ENCODE measurements at places on chromosomes 4 and X.
A peak's percentile ranks its signal among the peaks of the same experiment; 100 is the strongest.

- DNase-seq: no peak
These were observed 220.7 kb upstream of the GPC4 start for GRCh38 chrX:133636009-133636408.

DNA sequence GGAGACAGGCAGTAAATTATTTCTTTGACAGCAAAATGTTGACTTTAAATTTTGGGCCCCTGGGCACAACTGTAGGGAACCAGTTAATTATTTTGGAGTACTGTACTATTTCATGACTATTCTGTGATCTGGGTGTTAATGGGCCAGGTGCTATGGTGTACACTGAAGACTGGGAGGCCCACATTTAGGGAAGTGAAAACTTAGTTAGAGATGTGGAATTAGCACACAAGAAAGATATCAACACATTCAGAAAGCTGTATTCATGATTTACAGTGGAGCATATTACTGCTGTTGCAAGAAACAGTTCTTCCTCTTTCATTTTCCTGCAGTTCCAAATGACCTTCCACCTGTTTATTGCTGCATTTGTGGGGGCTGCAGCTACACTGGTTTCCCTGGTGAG is 12.4 kb downstream of the PLP1 start:
- no peak for DNase-seq

DNA sequence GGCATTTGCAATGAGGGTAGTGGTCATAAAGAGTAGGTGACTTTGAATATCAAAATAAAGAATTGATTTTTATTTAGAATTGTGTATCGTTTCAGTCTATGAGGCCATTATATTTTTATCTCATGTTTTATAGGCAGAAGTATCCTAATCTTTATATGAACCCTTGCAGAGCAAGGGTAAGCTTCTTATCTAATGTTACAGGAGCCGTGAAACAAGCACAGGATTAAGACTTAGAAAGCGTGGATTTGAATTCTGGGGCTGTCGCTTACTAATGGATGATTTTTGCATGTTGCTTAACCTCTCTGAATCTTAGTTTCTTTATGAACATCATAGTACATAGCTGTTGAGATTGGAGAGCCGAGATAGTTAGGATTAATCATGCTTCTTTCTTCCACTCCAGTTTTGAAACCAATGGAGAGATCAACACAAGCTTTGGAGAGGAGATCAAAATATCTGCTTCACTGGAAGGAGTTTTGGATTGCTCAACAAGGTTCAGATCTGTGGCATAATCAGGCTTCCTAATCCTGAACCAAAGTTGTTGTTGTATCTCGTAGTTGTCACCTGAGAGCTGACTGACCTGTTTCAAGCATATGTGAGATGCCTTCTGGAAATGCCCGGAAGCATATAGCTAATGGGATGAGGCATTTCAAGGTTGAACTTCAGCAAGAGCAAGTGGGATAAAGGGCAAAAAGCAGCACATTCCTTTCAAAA is 166.9 kb upstream of the GK2 start:
- DNase-seq: no peak

DNA sequence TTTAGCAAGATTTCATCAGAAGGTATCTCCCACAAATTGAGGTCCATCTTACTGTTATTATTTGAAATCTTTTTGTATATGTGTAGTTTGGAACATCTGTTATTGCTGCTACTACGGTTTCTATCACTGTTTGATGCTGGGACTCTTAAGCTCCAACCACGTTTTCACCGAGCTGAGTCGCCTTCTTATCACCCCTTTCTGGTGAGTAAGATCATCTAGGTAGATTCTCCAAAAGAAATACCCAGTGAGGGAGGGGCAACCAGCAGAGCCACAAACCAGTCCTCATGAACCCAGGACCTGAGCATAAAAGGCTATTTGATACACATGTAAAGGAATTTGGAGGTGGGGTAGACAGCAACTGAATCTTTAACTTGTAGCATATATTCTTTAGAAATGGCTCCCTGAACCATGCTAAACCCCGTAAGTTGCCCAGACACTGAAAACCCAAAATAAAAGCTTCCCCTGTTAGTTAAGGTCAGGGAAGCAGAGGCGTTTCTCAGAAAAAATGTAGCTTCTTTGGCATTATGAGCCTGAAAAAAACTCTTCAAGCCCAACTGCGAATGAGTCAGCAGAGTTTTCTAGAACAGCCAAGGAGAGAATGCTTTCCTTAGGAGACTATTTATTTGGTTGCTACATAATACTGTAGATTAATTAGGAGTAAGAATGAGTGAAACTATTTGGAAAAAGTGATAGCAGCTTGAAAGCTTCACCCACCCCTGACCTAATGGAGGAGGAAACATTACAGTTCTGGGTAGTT is 53.8 kb upstream of the ATXN3L start:
- DNase-seq: no peak

DNA sequence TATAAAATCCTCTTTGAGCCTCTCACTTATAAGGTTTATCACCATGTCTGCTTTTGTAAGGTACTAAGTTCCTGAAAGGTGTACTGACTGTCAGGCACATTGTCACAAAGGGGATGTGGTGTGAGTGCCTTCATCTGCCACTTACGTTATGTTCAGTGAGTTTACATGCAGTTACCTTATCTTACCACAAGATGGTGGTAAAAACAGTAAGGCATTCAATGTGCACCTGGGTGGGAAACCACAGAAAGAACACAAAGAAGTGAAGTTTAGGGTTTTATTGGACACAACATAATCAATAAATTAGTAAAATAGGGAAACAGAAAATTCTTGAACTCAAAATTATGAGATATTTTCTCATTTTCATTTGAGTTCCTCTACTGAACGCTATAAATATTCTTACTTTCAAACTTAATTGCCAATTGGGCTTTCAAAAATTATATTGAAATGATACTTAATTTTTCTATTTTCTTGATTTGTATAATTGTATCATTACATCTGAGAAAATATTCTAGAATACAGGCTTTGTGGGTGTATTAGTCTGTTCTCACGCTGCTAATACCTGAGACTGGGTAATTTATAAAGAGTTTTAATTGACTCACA is 650.8 kb downstream of the PCDH7 start:
- no peak for DNase-seq

DNA sequence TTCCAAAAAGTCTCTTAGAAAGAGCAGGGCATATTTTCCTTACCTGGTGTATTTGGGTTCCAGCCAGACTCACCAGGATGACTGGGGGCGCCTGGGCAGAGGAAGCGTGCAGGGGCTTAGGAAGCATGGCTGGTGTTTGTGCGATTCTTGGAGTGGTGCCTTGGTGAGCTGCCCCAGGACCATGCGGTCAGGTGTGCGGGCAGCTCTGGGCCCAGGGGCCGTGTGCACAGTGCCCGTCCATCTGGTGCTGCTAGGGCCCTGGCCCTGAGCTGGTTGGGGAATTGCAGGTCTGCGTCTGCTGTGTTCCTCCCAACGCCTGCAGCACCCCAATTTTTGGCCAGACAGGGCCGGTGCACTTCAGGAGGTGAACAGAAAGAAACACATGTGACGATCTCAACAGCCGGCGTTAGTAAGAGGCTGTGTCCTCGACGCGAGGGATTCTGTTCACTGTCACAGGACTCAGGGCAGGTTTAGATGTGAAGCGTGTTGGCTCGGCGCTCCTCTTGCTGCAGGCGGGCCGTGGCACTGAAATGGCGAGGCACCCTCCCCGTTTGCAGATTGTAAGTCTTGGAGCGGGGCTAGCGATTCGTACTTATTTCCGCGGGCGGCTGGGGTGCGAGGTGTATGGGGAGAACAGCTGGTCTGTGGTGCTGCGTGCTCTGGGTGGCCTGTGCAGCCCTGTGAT is 15.2 kb downstream of the RGS12 start:
- peak; percentile 4 for DNase-seq

- no peak for DNase-seq
These were observed 56.6 kb downstream of the ZNF827 start for GRCh38 chr4:145881989-145882388.

DNA sequence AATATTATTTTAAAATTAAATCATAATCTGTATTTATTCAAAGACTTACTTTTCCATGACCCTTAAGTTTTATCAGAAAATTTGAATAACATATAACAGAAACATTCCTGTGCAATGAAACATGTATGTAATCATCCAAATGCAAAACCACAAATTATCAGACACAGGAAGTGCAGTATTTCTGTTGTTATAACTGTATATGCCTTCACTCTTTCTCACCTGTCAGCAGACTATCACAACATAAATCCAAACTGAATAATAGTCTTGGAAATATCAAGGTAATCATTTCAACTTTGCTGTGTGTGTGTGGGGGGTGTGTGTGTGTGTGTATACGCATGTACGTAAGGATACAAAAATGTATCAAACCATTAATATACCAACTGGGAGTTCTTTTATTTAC is 285.9 kb downstream of the SLC7A11 start:
- DNase-seq: no peak

DNA sequence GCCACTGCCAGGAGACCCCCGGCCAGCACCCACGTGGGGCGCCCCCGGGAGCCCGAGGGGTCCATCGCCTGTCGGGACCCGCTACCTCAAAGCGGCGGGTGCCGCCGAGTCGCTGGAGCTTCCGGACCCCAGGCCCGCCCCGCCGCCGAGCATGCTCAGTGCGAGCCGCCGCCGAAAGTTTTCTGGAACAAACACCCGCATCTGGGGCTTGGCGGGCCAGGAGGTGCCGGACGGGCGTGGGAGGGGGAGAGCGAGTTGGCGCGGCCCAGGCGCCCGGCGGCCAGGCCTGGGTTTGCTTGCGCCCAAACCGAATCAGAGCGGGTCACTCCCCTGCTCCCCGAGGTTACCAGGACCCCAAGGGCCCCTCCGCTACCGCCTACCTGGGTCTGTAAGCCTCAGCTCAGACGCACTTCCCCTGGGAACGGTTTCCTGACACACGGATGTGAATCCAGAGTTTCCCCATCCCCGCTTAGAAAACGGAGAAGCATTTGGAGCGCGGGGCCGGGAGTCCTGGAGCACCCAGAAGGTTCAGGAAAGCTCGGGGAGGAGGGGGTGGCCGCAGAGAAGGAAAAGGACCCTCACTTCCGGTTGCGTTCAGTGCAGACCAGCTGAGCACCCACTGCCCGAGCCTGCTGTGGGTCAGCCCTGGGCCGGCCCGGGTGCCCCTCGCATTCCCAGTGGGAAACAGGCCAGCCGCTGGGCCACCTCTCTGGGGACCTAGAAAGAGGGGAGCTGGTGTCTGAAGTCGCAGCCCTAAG is at the start of gene EVC2:
TSS of gene EVC2 (minus strand) at position 111 of the 758 bp plus-strand sequence. CDS start at position 65, 46 bp downstream.
- no peak for DNase-seq

GRCh38 chr4:105896984-105897775 is 1.9 kb downstream of the NPNT start:
- DNase-seq: no peak

DNA sequence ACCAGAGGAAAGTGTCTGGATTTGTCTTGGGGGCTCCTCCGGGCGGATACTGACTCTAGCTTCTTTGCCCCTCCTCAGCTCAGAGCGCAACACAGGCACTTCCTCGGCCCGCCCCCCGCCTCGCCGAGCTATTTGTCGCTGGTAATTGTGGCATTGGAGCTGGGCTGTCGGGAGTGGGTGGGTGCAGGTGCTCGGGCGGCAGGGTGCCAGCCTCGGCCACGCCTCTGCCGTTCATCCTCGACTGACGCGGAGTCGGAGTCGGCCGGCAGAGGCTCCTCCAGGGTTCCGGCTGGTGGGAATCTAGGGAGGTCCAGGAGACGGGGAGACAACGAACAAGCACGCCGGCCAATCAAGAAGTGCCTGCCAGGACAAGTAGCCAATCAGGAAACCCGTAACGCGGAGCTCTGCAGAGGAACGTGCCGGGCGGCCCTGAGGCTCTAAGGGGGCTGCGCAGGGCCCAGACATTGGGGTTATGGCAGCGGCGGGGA is 3.9 kb upstream of the SYN1 start:
- DNase-seq: peak; percentile 89
